ENCODE measurements at places on chromosomes 7 and 10.
A peak's percentile ranks its signal among the peaks of the same experiment; 100 is the strongest.

- no peak for DNase-seq
These were observed 21.6 kb downstream of the DNTT start for GRCh38 chr10:96325719-96326373.

- no peak for DNase-seq
These were observed 8.9 kb downstream of the PNLIP start for GRCh38 chr10:116554628-116555027.

GRCh38 chr7:68148440-68148839 is 1151.8 kb downstream of the TYW1 start:
- no peak for DNase-seq

DNA sequence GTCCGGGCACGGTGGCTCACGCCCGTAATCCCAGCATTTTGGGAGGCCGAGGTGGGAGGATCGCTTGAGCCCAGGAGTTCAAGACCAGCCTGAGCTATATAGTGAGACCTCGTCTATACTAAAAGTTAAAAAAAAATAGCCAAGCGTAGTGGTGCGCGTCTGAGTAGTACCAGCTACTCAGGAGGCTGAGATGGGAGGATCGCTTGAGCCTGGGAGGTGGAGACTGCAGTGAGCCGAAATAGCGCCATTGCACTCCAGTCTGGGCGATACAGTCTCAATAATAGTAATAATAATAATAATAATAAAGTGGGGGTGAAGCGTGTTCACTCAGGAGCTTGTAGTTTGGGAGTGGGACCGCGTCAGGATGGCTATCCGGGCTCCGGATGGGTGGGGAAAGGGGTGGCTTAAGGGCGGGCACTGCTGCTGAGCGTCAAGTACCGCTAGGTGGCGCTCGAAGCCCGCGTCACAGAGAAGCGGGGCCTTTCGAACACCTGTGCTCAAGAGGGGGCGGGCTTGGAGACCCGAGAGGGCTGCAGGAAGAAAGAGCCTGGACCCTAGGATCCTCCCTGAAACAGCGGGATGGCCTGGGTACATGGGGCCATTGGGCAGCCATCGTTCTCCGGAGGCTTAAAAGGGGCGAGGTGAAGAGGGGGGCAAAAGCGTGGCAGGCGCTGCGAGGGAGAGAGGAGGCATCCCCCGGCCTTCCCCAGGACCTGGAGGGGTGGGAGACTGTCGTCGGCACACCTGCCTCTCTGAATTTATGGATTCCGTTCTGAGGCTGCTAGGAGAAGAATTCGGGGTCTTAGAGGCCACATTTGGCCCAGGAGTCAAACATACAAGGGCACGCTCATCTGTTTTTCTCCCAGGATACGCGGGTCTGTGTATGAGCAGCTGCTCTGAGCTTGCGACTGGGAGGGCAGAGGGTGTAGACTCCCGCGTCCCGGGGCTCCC is 14.5 kb downstream of the LBX1 start:
- DNase-seq, result peak; percentile 49

- DNase-seq, result no peak
These were observed 52.8 kb downstream of the HHEX start for GRCh38 chr10:92742331-92743228.

- DNase-seq, result no peak
These were observed 75.7 kb downstream of the IMMP2L start for GRCh38 chr7:111486472-111487142.

GRCh38 chr7:77354484-77354883 is 61.7 kb downstream of the GSAP start:
- no peak for DNase-seq

Measured in PC-9 (cell line).